ENCODE measurements at places on chromosomes 7 and 10.

GRCh38 chr10:114548662-114549061 lies 109.4 kb downstream of the ABLIM1 start:
- peak; percentile 1 for DNase-seq

GRCh38 chr10:8927705-8928104 lies 873.2 kb downstream of the GATA3 start:
- no peak for DNase-seq

- DNase-seq = peak; percentile 14
These were observed 642 bp downstream of the STK32C start for GRCh38 chr10:132306864-132307751.

DNA sequence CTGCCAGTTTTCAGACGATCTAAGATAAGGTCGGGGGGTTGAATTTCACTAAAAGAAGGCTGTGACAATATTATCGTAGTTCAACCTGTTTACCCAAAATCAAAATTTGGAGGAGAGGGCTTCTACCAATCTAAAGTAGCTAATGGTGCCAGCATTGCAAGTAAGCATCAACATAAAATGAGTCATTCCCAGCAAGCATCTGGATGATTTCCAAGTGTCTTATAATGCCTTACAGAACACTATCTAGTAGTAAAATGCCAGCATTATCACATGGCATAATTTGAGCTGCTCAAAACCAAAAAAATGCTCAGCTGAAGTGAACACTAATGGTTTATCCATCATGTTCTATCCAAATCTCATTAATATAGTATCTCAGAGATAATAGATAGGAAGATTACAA lies 1193.9 kb downstream of the DNAJB9 start:
- DNase-seq = no peak

DNA sequence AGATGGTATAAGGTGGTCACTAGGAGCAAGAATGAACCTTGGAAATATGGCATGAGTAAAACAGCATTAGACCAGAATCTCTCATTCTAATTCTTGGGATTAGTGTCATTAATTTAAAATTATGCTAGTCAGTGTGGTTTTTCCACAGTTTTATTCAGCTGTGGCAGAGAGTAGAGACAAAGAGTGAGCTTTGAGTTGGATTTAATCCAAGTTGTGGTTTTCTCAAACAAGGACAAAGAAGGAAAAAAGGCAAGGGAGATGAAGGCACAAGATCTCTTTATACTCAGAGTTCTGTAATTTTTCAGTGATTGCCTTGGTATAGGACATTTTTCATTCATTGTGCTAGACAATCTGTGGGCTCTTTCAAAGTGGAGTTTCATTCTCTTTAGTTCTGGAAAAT lies 28.2 kb upstream of the AKAP9 start:
- no peak for DNase-seq

DNA sequence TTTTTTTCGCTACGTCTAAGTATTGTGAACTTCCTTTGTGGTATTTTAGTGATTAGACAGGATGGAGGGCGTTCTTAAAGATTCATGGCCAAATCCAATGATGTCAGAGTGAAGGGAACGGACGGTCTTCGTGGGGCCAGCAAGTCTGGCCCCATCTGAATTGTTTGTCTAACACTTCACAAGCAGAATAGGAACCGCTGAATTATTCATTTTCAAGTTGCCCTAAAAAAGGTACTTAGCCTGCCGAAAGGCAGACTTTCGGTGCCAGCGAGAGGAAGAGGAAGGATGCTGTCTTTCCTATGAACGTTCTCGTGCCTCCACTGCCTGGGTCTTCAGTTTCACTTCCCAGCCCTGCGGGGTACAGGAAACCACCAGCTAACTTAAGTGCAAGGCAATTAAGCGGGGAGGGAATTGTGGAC lies 145.7 kb upstream of the SH2B2 start:
- DNase-seq = no peak

DNA sequence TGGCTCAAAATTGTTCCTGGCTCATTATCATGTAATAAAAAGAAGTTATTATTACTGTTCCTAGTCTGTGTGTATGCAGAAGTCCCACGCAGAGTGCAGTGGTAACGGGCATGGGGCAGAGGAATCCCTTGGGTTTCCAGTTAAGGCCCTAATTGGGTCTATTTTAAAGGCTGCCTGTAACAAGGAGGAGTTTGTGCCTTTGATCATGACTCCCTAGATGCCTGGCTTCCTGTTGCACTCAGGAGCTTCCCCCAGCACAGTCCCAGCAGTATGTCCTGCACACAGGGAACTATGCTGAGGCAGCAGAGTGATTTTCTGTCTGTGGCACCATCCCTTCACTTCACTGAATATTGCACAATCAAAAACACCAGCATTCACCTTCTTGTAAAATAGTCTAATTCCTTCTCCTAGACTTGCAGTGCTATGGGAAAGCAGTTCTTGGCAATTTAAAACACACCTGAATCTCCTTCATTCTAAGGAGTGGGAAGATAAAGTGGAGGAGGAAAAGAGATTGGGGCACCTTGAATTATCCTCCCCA lies 22.9 kb downstream of the SORCS1 start:
- DNase-seq = no peak

DNA sequence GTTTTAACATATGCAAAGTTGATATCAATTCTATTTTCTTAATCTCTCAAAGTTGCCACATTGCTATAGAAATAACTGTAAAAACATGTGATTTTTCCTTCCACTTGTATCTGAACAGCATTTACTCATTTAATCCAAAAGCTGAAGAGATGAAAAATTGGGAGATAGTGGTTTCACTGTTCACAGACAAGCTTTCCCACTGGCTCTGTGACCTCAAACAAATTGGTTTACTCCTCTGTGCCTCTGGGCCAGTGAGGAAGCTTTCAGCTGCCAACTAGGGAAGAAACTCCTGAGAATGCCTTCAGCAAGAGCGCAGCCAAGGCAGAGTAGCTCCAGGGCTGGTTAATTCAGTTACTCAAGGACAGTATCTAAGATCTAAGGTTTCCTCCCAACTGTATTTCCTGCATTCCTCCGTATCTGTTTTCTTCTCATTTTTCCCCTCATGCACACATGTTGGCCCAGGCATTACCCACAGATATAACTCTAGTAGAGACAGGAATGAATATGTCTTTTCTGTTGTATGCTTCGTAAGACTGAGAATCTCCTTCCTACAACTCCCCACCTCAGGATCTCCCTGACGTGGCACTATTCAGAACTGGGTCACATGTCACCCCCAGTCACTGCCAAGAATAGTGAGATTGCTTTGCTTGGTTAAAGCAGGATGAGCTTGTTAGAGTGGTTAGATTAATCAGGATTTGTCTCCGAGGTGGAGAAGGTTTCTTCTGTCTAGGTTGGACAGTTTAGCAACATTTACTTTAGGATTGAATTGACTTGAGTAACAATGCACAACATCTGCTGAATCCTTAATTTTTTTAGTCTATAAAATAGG lies 315.7 kb downstream of the NRG3 start:
- DNase-seq = no peak

DNA sequence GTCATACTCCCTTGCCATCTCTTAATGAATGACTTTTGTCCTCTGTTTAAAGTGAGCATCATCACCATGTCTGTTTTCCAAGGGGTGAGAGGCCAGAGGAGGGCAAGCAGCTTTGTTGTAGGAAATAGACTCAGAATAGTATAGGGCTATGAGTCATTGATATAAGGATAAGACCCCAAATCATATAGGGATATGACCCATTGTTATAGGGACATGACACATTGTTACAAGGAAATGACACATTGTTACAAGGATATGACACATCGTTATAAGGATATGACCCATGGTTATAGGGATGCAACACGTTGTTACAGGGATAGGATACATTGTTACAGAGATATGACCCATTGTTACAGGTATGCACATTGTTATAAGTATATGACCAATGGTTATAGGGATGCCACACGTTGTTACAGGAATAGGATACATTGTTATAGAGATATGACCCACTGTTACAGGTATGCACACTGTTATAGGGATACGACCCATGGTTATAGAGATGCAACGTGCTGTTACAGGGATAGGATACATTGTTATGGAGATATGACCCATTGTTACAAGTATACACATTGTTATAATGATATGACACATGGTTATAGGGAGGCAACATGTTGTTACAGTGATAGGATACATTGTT lies 311.1 kb upstream of the ADARB2 start:
- DNase-seq = no peak

- no peak for DNase-seq
These were observed 4.8 kb upstream of the RAPGEF5 start for GRCh38 chr7:22361795-22362194.

GRCh38 chr10:78502210-78502936 lies 468.7 kb downstream of the RPS24 start:
- DNase-seq = no peak

DNA sequence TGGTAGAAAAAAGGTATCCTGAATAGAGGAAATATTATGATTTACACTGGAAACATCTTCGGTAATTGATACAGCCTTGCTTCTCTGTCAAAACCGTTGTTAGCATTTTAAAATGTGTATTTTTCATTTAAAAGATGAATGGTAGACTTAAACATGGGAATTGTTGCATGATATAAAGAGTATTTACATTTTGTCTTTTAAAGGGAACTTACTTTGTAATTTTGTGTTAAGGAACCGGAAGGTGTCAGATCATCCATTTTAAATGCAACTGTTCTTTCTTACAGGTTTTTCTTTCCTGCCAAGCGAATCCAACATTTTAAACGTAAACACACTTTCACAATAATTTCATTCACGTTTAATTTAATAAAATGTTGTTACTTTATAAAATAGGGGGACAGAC lies 1.8 kb upstream of the IGF2BP3 start:
- no peak for DNase-seq

GRCh38 chr7:42902331-42902730 lies 9.5 kb downstream of the C7orf25 start:
- no peak for DNase-seq

DNA sequence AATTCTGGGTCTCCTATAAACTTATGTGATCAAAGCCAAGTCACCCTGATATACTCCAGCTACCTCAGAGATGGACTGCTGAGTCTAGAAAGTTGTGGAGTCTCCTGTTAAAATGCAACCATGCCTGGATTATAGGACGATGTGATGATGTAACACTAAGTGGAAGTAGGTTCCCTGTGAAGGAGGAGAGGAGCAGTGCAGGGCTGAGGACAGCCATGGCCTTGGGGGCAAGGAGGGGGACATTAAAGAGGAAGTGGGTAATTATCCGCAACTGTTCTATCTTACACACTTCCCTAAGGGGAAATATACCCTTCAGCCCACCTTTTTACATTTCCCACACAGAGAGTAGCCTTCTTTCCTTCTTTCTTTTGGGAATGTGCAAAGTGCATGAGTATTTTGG lies 63.8 kb downstream of the MTPN start:
- DNase-seq = no peak

DNA sequence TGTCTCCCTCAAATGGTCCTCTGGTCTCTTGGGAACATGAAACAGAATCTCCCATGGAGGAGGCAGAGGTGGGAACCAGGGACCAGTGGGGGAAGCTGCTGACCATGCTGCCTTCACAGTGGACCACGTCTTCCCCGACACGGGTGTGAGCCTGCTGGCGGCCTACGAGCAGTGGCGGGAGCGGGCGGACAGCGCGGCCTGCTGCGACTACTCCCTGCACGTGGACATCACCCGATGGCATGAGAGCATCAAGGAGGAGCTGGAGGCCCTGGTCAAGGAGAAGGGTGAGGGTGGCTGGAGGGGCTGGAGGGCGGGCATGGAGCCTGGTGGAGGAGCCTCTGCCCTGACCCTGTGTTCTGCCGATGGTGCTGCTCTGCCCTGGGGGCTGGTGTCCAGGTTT lies 8.0 kb downstream of the DPYSL4 start:
- DNase-seq = no peak

DNA sequence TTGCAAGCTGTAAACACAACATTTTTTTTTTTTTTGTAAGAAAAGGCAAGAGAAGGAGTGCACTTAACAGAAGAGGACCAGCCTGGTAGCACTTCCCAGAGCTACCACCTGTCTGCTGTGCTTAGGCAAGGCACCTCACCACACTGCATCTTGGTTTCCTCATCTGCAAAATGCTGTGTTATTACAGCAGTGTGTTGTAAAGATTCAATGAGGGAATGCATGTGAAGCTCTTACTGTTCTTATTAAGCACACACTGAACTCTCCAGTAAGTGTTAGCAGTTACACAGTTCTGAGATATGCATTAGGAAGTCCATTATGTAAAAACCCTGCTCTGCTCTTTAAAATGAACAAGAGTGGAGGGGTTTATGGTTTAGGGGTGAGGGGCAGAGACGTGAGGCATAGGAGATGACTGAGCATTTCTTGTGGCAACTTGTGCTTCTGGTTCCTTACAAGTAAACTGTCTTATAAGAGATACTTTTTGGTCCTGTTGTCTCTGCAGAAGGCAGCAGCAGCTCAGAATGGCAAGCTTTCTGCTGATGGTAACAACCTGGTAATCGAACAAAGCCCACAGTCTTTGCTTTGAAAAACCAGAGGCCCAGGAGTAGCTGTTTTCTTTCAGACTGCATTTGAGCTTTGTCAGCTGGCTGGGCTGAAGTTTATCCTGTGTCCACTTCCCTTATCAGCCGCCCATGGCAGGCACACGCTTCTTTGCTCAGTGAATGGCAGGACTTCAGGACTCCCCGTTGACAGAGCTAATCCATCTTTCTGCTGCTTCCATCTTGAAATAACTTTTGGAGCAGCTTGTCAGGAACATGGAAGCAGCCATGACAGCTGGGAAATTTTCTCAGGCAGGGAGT lies 98.8 kb upstream of the BMPER start:
- DNase-seq = no peak

- no peak for DNase-seq
These were observed 44.3 kb downstream of the AHR start for GRCh38 chr7:17342756-17343155.

DNA sequence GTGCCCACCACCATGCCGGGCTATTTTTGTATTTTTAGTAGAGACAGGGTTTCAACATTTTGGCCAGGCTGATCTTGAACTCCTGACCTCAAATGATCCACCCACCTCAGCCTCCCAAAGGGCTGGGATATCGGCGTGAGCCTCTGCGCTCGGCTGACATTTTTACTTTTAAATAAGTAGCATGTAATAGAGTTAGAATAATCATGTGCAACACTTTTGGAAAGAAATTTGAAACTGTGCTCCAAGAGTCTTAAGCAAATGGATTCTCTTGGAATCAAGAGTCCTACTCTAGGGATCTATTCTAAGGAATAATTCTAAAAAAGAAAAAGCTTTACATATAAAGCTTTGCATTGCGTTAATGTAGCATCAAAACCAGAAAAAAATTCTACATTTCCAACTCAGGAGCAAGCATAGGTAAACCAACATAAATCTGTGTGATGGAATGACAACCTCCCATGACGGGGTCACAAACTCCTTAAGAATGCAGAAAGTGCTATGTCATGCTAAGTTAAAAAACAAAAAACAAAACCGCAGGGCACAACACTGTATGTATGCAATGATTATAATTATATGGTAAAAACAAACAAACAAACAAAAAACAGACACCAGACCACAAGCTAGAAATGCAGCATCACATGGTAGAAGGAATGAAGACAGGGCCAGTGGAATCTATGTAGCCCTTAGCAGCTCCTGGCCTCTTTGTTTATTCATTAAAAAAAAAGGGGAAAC lies 98.7 kb downstream of the RNF216 start:
- no peak for DNase-seq

DNA sequence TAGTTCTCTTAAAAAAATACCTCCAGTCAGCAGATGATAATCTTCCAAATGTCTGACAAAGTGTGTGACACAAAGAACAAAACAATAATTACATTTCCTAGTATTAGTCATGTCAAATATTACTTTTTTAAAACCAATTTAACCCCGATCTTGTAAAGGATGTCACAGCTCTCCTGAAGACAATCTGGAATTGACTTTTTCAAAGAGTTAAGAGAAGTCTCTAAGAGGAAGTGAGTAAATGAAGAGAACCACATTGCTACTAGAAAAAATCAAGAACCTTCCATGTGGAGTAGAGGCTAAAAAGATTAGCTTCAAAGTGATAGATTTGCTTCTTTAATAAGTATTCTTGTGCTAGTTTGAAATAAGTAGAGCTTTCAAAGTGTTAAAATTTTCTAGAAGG lies 218.2 kb upstream of the IMMP2L start:
- no peak for DNase-seq
